Muscle of leg (tissue), 16 donors: ENCODE measurements at places on chromosomes 11 and 22. TPM values are rescaled to one million over a fixed set of nuclear protein-coding genes. Genes with fewer than 3 reads are reported as not detected.

GRCh38 chr11:122155765-122156527 is 39.9 kb upstream of the BLID start:
- no peak overlapping the region for H3K4me3 ChIP-seq
- no peaks in the 10 kb centered on the region for H3K27me3 ChIP-seq
- H3K27ac ChIP-seq, result peak overlapping the region; percentile 65
- H3K36me3 ChIP-seq, result no peaks in the 10 kb centered on the region
- no peak for DNase-seq

- H3K36me3 ChIP-seq, result no peaks in the 10 kb centered on the region
- no peak overlapping the region for H3K4me3 ChIP-seq
- H3K27me3 ChIP-seq, result peaks cover 16% of the 10 kb centered on the region
- H3K4me1 ChIP-seq, result peaks cover 4% of the 10 kb centered on the region
- H3K27ac ChIP-seq, result no peak overlapping the region
Measured at GRCh38 chr11:19430754-19431398, 190.1 kb upstream of the E2F8 start.

GRCh38 chr22:31962387-31963125 is 18.2 kb downstream of the YWHAH start:
- DNase-seq, result no peak
- H3K27me3 ChIP-seq, result no peaks in the 10 kb centered on the region
- H3K4me3 ChIP-seq, result no peak overlapping the region
- no peaks in the 10 kb centered on the region for H3K4me1 ChIP-seq
- peaks cover 10% of the 10 kb centered on the region for H3K36me3 ChIP-seq

DNA sequence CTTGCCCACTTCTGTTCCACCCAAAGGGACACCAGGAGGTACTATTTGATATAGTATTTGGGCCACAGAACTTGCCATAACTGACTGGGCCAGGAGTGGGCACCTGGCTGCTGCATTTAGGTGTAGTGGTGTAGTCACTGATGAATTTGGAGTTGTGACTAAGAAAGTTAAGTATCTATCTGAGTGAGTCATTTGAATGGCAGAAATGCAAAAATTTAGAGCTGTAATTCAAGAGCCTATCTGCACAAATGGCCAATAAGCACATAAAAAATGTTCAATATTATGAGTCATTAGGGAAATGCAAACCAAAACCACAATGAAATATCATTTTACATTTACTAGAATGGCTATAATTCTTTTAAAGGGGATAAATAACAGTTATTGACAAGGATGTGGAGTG is 14.7 kb downstream of the GLYATL2 start:
- no peaks in the 10 kb centered on the region for H3K27me3 ChIP-seq
- H3K36me3 ChIP-seq, result no peaks in the 10 kb centered on the region
- DNase-seq, result no peak
- H3K4me1 ChIP-seq, result no peaks in the 10 kb centered on the region
- no peak overlapping the region for H3K27ac ChIP-seq

DNA sequence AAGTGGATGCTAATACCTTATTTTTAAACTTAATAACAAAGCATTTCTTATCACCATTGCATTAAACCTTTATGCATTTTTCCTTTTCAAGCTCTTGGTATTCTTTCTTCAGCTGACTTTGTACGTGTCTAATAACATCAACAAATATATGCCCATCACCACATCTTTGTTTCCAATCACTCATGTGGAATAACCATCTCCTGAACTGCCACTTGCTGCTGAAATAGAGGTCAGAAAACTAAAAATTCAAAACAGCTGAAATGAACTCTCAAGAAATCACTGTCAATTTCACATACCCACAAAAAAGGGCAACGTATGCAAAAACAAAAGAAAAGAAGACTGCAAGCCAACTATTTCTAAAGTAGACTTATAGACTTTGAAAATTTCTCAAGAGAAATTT is 7.4 kb downstream of the MSANTD4 start:
- H3K27me3 ChIP-seq, result no peaks in the 10 kb centered on the region
- H3K4me3 ChIP-seq, result no peak overlapping the region
- no peak for DNase-seq
- H3K27ac ChIP-seq, result no peak overlapping the region
- peaks cover 8% of the 10 kb centered on the region for H3K36me3 ChIP-seq

- H3K4me3 ChIP-seq, result no peak overlapping the region
- no peak for DNase-seq
- H3K27me3 ChIP-seq, result peaks cover 5% of the 10 kb centered on the region
- H3K27ac ChIP-seq, result no peak overlapping the region
- H3K4me1 ChIP-seq, result peaks cover 4% of the 10 kb centered on the region
Measured at GRCh38 chr22:19632668-19633148, 81.6 kb upstream of the SEPTIN5 start.

GRCh38 chr11:134489728-134490127 is 77.7 kb upstream of the B3GAT1 start:
- no peak for DNase-seq
- H3K4me3 ChIP-seq, result no peak overlapping the region
- H3K36me3 ChIP-seq, result no peaks in the 10 kb centered on the region
- H3K27ac ChIP-seq, result no peak overlapping the region

DNA sequence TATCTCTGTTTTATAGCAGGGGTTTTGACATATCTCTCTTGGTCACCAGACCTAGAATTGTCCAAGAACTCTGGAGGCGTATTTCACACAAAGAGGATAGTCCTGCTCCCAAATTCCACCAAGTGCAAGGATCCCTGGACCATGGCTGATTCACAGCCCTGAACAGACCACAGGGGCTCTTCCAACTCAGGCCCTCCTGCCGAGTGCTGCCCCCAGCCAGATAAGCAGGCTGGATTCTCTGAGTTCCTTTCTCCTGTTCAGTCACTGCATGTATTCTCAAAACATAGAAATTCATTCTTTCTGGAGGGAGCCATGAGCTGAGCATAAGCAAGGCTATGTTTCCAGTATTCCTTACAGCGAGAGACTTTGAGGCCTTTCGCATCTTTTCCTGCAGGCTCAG is 13.4 kb upstream of the PLEKHB1 start:
- H3K27me3 ChIP-seq, result no peaks in the 10 kb centered on the region
- no peaks in the 10 kb centered on the region for H3K36me3 ChIP-seq
- no peak overlapping the region for H3K27ac ChIP-seq
- no peaks in the 10 kb centered on the region for H3K4me1 ChIP-seq

OR51L1 gene
- not detected for total RNA-seq

DNA sequence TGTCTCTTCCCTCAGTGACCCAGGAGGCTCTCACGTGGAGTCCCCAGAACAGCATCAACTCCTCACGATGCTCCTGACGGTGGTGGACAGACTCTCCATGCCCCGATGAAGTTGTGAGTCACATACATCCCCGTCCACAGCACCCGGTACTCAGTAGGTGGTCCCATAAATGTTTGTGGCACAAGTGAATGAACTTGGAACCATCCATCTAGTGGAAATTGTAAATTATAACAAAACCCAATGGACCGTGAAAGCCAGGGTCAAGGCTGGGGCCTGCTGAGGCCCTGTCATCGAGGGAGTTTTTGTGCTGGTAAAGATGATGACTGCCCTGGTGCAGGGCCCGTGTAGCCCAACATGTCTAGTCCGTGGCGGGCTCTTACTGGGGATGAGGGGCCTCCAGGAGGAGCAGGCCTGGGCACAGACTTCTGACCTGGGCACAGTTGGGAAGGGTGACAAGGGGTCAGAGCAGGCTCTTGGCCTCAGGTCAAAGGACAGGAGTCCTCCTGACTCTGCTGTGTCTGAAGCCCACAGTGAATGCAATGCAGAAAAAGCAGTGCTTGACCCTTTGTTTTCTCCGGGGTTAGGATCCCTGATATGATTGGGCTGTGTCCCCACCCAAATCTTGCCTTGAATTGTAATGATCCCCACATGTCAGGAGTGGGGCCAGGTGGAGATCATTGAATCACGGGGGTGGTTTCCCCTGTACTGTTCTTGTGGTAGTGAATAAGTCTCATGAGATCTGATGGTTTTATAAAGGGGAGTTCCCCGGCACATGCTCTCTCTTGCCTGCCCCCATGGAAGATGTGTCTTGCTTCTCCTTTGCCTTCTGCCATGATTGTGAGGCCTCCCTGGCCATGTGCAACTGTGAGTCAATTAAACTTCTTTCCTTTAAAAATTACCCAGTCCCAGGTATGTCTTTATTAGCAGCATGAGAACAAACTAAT is 20.0 kb upstream of the SMIM38 start:
- no peak overlapping the region for H3K4me3 ChIP-seq
- no peaks in the 10 kb centered on the region for H3K27me3 ChIP-seq
- peaks cover 17% of the 10 kb centered on the region for H3K4me1 ChIP-seq
- DNase-seq, result no peak
- H3K27ac ChIP-seq, result no peak overlapping the region
- no peaks in the 10 kb centered on the region for H3K36me3 ChIP-seq

GRCh38 chr11:75802913-75803820 is 11.8 kb upstream of the UVRAG start:
- H3K27ac ChIP-seq, result no peak overlapping the region
- H3K4me3 ChIP-seq, result no peak overlapping the region
- H3K36me3 ChIP-seq, result no peaks in the 10 kb centered on the region
- peaks cover 14% of the 10 kb centered on the region for H3K4me1 ChIP-seq

CXCR5 gene
- total RNA-seq, result under 0.01 TPM

SLC17A6 gene
- total RNA-seq, result not detected

MAPK8IP2 gene
- total RNA-seq, result 0.22 TPM

DNA sequence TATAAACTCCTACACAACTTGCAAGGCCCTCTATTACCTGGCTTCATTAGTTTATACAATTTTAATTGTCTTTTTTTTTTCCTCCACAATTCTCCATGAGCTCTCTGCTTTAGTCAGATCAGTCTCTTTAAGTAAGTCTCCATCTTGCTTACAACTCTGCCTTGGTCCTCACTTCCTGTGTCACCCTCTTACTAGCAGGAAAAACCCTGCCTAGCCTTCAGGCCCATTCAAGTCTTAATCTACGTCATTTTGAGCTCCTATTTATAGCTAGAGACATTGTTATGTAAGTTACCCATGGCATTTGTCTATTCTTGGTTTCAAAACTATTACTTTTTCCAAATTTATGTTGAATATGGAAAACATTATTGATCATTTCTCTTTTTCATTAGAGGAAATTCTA is 177.4 kb downstream of the SBF2 start:
- H3K27ac ChIP-seq, result no peak overlapping the region
- no peak for DNase-seq
- H3K27me3 ChIP-seq, result no peaks in the 10 kb centered on the region
- H3K36me3 ChIP-seq, result no peaks in the 10 kb centered on the region

GRCh38 chr11:93842461-93842860 is 8.0 kb downstream of the VSTM5 start:
- no peak for DNase-seq
- no peak overlapping the region for H3K4me3 ChIP-seq
- no peaks in the 10 kb centered on the region for H3K4me1 ChIP-seq
- no peaks in the 10 kb centered on the region for H3K27me3 ChIP-seq
- H3K36me3 ChIP-seq, result no peaks in the 10 kb centered on the region

GRCh38 chr11:16737818-16738192 is 642 bp upstream of the C11orf58 start:
- H3K4me3 ChIP-seq, result peak overlapping the region; percentile 86
- H3K36me3 ChIP-seq, result peaks cover 9% of the 10 kb centered on the region
- peak overlapping the region; percentile 97 for H3K27ac ChIP-seq
- H3K27me3 ChIP-seq, result no peaks in the 10 kb centered on the region
- DNase-seq, result no peak

GRCh38 chr11:120744016-120744994 is 232.8 kb downstream of the GRIK4 start:
- H3K27ac ChIP-seq, result no peak overlapping the region
- H3K36me3 ChIP-seq, result no peaks in the 10 kb centered on the region
- DNase-seq, result no peak
- H3K4me3 ChIP-seq, result no peak overlapping the region
- H3K4me1 ChIP-seq, result no peaks in the 10 kb centered on the region

DNA sequence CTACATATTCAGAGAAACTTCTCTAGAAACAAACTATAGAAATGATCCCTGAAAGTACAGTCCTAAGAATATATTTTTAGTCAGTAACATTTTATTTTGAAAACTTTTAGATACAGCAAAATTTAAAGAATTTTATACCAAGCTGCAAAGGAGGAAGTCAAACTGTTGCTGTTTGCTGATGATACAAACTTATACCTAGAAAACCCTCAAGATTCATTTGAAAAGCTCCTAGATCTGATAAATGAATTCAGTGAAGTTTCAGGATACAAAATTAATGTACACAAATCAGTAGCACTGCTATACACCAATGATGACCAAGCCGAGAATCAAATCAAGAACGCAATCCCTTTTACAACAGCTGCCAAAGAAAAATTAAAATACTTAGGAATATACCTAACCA is 10.1 kb downstream of the ZBTB44 start:
- no peaks in the 10 kb centered on the region for H3K27me3 ChIP-seq
- no peak overlapping the region for H3K27ac ChIP-seq
- no peak for DNase-seq
- H3K4me1 ChIP-seq, result peaks cover 3% of the 10 kb centered on the region
- peaks cover 5% of the 10 kb centered on the region for H3K36me3 ChIP-seq

DNA sequence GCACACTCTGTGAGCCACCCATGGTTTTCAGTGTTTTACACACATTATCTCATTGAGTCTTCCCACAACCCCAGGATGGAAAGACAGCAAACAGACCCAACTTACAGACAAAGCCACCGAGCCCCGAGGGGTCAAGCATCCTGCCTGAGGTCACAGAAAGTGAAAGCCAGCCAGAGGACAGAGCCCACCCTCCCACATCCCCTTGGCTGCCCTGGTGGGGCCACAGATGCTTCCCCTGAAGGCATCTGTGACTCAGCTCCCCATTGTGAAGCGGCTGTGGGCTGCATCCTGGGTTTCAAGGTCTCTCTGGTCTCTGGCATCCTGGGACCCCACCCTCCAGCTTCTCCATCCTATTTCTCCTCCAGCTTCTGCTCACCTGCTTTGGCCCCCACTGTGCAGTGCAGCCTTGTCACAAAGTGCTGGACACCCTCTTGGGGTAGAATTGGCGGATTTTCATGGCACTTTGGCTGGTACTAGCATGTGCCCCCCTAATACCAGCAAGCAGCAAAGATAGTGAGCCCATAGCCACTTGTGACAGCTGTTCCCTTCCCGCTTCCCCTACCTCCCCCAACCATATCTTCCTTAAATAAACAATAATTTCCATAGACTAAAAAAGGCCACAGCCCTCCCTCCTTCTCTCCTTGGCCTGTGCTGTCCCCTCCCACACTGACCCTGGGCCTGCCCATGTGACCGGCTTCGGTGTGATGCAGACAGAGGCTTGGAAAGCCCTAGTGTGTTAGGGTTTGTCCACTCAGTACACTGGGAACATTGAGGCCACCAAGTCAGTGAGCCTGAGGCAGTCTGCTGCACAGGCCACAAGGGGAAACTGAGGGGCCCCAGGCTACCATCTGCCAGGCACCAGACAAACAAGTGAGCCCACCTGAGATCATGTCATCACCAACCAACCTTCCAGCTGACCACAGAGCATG is 53.9 kb upstream of the SHISAL1 start:
- H3K4me1 ChIP-seq, result peaks cover 54% of the 10 kb centered on the region
- no peak for DNase-seq
- no peak overlapping the region for H3K4me3 ChIP-seq
- no peaks in the 10 kb centered on the region for H3K36me3 ChIP-seq
- H3K27ac ChIP-seq, result no peak overlapping the region
